ENCODE measurements at places on chromosomes 11 and 22.

DNA sequence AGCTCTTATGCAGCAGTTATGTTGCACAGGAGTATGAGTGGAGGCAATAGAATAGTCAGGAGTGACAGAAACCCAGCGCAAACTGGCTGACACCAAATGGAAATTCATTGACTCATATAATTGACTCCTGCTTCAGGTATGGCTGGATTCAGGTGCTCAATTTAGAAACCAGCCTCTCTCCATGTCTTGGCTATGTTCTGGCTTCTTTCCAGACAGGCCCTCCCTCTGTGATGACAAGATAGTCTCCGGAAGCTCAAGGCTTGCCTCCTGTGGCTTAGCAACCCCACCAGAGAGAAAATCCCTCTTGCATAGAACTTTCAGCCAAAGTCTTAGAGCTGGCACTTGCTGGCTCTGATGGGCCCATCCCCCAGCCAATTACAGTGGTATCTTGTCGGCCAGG lies 28.1 kb upstream of the MN1 start:
- no peak for DNase-seq

GRCh38 chr22:27164781-27165503 lies 507.6 kb downstream of the MIAT start:
- DNase-seq: no peak

DNA sequence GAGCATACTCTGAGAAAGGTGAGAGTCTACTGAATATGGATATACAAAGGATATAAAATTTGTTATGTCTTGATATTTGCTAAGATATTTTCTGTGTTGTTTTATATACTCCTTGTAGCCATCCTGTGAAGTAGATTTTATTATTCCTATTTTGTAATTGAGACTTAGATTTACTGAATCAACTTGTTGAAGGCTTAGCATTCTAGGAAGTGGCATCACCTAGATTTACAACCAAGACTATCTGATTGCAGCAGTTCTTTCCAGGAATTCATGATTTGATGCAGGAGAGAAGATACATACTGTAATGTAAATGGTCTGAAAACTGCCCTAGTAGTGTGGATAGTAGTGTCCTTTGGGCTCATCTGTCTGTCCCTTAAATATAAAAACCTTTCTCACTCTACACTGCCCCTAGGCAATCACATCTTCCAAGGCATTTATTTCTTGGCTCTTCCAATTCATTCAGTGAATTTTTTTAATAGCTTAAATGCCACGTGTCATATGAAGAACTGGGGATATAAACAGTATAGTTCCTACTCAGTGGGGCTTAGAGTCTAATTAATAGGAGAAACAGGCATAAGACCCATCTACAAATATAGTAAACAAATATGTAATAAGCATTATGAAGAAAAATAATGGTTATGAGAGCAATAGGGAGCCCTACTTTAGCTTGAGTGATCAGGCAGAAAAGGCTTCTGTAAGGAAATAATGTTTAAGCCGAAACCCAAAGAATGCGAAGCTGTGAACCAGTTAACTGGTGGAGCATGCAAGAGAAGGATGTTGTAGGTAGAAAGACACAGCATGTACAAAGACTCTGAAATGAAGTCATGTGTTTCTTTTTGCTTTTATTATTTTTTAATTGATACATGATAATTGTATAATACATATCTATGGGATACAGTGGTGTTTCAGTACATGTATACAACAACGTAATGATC lies 13.6 kb downstream of the IPO7 start:
- DNase-seq: no peak

DNA sequence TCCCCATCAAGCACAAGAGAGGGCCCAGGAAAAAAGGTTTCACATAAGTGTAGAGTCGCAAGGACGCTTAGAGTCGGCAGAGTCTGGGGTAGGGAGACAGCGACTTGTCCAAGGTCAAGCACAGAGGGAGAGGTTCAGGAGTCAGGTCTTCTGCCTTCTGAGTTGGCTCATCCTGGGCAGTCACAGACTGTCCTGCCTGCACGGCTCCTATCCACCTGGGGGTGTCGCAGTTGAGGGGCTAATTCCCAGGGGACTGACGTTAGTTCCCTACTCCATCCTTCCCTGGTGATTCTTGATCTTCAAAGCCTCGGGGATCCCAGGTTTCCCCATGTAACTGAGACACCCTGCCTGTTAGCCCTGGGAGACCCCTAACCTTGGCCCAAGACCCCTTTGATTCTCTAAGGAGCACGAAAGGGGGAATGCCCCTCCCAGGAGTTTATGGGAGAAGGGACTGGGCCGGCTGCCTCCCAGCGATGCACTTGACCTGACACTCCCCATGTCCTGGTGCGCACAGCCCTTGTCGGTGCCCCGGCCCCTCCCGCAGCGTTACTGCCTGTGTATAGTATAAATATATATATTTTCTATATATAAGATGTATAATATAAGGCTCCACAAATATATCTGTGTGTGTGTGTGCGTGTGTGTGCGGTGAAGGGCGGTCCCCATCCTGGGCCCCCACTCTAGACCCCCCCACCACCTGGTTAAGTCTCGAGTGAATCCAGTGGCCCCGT lies 14.7 kb upstream of the TAB1 start:
- DNase-seq: no peak

- no peak for DNase-seq
Measured at GRCh38 chr11:33741806-33742205, 5.6 kb upstream of the CD59 start.

- DNase-seq: no peak
Measured at GRCh38 chr11:58628446-58628845, 6.0 kb downstream of the CNTF start.

GRCh38 chr11:111019871-111020670 lies 225.5 kb upstream of the POU2AF2 start:
- DNase-seq: no peak

- DNase-seq: no peak
Measured at GRCh38 chr11:27451244-27451965, 21.2 kb downstream of the LGR4 start.
